Activated CD4-positive, alpha-beta T cell treated with anti-CD3 and anti-CD28 coated beads, Interleukin-2, amount 10 ng/mL, durations not matched to agents 7 days and 5 days (primary cell): ENCODE measurements at places on chromosomes 7 and 10. TPM values are rescaled to one million over a fixed set of nuclear protein-coding genes. Genes with fewer than 3 reads are reported as not detected.

- H3K27me3 ChIP-seq, result peaks cover 15% of the 10 kb centered on the region
- H3K36me3 ChIP-seq, result no peaks in the 10 kb centered on the region
- H3K4me3 ChIP-seq, result no peak overlapping the region
- H3K4me1 ChIP-seq, result no peaks in the 10 kb centered on the region
Measured at GRCh38 chr10:115065801-115066200, 27.4 kb upstream of the ATRNL1 start.

PNLIP gene
- not detected for total RNA-seq

GRCh38 chr10:48655411-48656240 is 29.0 kb upstream of the WDFY4 start:
- H3K27me3 ChIP-seq, result peaks cover 30% of the 10 kb centered on the region
- H3K4me3 ChIP-seq, result no peak overlapping the region
- DNase-seq, result no peak
- H3K36me3 ChIP-seq, result no peaks in the 10 kb centered on the region
- H3K27ac ChIP-seq, result no peak overlapping the region

- peak; percentile 39 for DNase-seq
- H3K27ac ChIP-seq, result no peak overlapping the region
- H3K4me1 ChIP-seq, result peaks cover 10% of the 10 kb centered on the region
- peaks cover 3% of the 10 kb centered on the region for H3K27me3 ChIP-seq
Measured at GRCh38 chr10:72637398-72637857, 11.5 kb upstream of the MICU1 start.

TAS2R41 gene
- 0.29 TPM for total RNA-seq

DNA sequence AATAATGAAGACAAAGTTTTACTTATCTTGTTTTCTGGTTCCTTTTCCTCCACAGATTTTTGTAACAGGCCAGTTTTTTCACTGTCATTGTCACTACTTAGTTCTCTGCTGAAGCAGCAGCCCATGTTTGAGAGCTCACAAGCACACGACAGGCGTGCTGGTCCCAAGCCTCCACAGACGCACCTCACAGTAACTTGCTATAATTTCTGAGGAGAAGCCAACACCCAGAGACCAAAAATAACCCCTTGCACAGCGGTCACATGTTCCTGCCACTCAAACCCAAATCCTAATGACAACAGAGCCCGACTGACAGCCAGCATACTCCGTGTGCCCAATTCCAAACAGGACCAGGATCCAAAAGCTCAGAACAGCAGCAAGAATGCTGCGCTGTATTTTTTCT is 58.5 kb downstream of the LARP4B start:
- no peaks in the 10 kb centered on the region for H3K27me3 ChIP-seq
- DNase-seq, result no peak
- no peak overlapping the region for H3K27ac ChIP-seq
- H3K4me3 ChIP-seq, result no peak overlapping the region

- no peak for DNase-seq
- no peaks in the 10 kb centered on the region for H3K36me3 ChIP-seq
- H3K27ac ChIP-seq, result no peak overlapping the region
- H3K4me1 ChIP-seq, result no peaks in the 10 kb centered on the region
- H3K27me3 ChIP-seq, result peaks cover 3% of the 10 kb centered on the region
Measured at GRCh38 chr7:95047291-95047690, 139.9 kb downstream of the PPP1R9A start.

FKBP14 gene
- total RNA-seq, result 4.1 TPM

DNA sequence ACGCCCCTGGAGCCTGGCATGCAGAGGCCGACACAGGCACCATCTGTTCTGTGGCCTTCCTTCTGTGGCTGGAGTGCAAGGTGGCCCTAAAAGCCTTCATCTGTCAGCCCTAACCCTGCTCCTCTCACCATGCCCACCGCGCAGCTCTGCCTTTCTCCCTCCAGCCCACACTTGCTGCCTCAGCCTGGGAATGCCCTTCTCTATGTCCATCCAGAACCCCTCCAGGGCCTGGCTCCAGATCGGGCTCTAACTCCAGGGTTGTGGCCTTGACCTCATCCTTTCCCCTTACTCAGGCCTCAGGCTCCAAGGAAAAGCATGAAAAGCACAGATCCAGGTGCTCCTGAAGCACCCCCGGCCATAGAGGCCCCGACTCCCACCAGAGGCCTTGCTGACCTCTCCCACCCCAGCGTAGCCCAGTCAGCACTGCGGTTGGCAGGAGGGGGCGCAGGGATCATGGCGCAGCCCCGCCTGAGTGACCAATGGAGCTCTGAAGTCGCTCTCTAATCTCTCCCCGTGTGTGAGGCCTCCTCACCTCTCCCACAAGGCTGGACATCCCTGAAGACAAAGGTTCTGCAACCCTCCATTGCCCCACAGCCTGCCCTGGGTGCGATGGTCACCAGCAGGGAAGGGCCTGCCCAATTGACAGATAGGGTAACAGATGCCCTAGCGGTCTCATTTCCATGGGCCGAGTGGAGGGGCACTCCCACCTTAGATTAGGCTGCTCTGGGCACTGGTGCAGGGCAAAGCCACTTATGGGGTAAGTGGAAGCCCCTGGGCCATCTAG is 9.2 kb downstream of the ZCCHC24 start:
- H3K4me1 ChIP-seq, result peaks cover 6% of the 10 kb centered on the region
- no peak for DNase-seq
- no peak overlapping the region for H3K27ac ChIP-seq
- H3K4me3 ChIP-seq, result no peak overlapping the region
- H3K27me3 ChIP-seq, result peaks cover 7% of the 10 kb centered on the region

DNA sequence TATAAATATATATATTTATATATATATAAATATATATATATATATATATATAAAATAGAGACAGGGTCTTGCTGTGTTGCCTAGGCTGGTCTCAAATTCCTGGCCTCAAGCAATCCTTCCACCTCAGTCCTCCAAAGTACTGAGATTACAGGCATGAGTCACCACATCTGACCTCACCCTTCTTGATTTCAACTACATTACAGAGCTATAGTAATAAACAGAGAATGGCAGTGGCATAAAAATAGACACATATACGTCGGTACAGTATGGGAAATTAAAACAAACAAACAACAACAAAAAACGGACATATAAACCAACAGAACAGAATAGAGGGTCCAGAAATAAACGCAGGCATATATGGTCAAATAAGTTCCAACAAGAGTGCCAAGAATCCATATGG is 77.6 kb upstream of the PPP1R3A start:
- DNase-seq, result no peak
- no peaks in the 10 kb centered on the region for H3K27me3 ChIP-seq
- no peaks in the 10 kb centered on the region for H3K36me3 ChIP-seq
- no peaks in the 10 kb centered on the region for H3K4me1 ChIP-seq
- no peak overlapping the region for H3K27ac ChIP-seq

VPS37D gene
- 0.25 TPM for total RNA-seq

- H3K4me3 ChIP-seq, result no peak overlapping the region
- H3K4me1 ChIP-seq, result no peaks in the 10 kb centered on the region
- no peak overlapping the region for H3K27ac ChIP-seq
Measured at GRCh38 chr7:134798155-134798554, 18.7 kb downstream of the CALD1 start.

LRRC17 gene
- total RNA-seq, result 0.58 TPM

GRCh38 chr10:132696728-132697577 is 89.0 kb downstream of the NKX6-2 start:
- H3K27me3 ChIP-seq, result no peaks in the 10 kb centered on the region
- no peak for DNase-seq
- H3K36me3 ChIP-seq, result peaks cover 2% of the 10 kb centered on the region
- H3K4me1 ChIP-seq, result peaks cover 9% of the 10 kb centered on the region
- no peak overlapping the region for H3K27ac ChIP-seq

- peaks cover 11% of the 10 kb centered on the region for H3K4me1 ChIP-seq
- H3K27ac ChIP-seq, result no peak overlapping the region
- no peak overlapping the region for H3K4me3 ChIP-seq
Measured at GRCh38 chr10:88256013-88256680, 327.0 kb downstream of the RNLS start.

DNA sequence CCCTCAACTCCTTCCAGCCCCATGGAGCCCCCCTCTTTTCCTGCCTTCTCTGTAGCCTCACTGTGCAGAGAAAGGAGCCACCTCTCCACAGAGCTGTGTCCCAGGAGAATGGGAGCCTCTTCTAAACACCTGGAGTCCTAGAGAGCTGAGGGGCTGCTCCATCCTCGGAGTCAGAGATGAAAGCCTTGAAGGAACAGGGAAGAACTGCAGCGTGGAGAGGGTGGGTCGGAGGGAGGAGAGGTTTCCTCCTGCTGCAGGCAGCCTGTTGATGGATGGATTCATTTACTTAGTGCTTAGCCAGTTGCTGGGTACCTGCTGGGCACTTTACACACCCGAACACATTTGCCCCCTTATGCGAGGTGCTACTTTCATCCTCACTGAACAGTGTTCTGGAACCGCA is 39.0 kb downstream of the C10orf120 start:
- no peak for DNase-seq
- no peaks in the 10 kb centered on the region for H3K36me3 ChIP-seq
- H3K27ac ChIP-seq, result no peak overlapping the region
- H3K4me3 ChIP-seq, result no peak overlapping the region
